ENCODE measurements at places on chromosomes 6 and 20.

- no peak for DNase-seq
These were observed 143.0 kb downstream of the TTLL2 start for GRCh38 chr6:167467793-167468431.

GRCh38 chr20:9626357-9626756 lies 112.0 kb downstream of the LAMP5 start:
- DNase-seq, result no peak

GRCh38 chr20:1813674-1814635 lies 81.3 kb upstream of the SIRPA start:
- DNase-seq, result no peak

DNA sequence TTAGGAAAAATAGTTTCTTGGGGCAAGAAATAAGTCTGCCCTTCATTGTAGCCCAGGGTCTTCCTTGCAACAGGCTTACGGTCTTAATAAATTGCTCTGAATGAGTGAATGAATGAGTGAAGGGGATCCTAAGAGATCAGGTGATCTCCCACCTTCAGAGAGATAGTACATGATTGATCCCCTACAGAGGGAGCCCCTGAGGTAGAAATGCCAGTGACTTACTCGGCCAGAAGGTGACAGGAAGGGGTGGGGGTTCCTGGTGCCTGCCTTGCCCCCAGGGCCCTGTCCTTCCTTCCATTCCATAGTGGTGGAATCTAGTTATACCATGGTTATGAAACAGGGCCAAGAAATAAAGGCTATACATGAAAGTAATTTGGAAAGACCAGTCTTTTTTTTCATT lies 215.3 kb upstream of the SSTR4 start:
- DNase-seq, result no peak

Data from stimulated activated CD8-positive, alpha-beta memory T cell treated with anti-CD3 and anti-CD28 coated beads, Interleukin-7, amount 100 ng/mL, for 1 hour (primary cell).